Left colon (tissue), 2 donors: ENCODE measurements at places on chromosomes 4 and X. TPM values are rescaled to one million over a fixed set of nuclear protein-coding genes. Genes with fewer than 3 reads are reported as not detected.
A peak's percentile ranks its signal among the peaks of the same experiment; 100 is the strongest.

DNA sequence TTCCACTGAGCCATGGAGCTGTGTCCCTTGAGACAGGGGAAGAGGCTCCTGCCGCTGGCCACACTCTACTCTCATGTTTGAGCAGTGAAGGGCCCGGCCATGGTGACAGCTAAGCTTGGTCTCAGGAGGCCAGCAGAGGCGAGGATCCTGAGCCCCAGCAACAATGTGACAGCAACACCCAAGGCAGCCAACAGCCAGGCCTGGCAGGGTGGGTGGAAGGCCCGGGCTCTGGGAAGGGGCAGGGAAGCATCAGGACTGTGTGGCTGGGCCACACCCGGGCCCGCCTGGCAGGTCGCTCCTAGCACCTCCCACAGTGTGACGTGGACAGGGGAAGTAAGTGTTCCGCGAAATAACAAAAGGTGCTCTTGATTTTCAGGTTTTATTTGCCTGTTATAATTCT lies 24.8 kb downstream of the L1CAM start:
- peak; percentile 57 for DNase-seq

DNA sequence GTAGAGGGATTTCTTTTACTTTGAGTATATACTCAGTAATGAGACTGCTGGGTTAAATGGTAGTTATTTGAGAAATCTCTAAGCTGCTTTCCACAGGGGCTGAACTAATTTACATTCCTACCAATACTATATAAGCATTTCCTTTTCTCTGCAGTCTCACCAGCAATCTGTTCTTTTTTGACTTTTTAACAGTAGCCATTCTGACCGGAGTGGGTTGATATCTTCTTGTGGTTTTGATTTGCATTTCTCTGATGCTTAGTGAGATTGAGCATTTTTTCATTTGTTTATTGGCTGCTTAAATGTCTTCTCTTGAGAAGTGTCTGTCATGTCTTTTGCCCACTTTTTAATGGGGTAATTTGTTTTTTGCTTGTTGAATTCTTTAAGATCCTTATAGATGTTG lies 43.3 kb downstream of the SPCS3 start:
- no peak for DNase-seq

- DNase-seq = no peak
Measured at GRCh38 chrX:109925656-109926055, 77.3 kb upstream of the TMEM164 start.

Gene AKAP4
- total RNA-seq = not detected

GRCh38 chr4:60648774-60649173 lies 551.4 kb upstream of the ADGRL3 start:
- DNase-seq = no peak

Gene ADGRG4
- total RNA-seq = 0.17 TPM

Gene GTPBP6
- 50.0 TPM for total RNA-seq

- DNase-seq = no peak
Measured at GRCh38 chr4:7785017-7785416, 154.6 kb downstream of the AFAP1 start.

Gene ASB9
- total RNA-seq = 0.95 TPM

Gene PPP1R2C
- not detected for total RNA-seq

DNA sequence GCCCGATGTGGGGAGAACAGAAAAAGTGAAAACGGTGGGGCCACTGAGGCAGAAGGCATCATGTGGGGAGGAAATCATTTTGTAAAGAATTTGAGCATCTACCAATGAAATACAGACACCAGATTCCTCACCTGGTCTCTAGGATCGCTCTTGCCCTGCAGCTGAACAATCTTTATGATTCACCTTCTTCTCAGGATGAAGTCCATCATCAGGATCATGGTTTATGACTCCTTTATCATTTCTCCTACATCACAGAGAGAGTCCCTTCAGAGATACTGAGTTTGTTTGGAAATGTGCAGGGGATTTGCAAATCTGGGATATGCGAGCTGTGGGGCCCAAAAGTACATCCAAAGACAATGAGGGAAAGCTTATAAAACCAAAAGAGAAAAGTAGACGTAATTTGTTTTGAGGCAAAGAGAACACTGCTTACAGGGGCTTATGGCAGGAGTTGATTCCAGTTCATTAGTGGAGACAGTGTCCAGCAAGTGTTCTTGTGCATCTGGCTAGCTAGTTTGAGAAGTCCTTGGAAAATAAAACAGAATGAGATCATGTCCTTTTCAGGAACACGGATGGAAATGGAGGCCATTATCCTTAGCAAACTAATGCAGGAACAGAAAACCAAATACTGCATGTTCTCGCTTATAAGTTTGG lies 15.3 kb upstream of the ANXA5 start:
- no peak for DNase-seq

Gene FAM199X
- total RNA-seq = 26.1 TPM

GRCh38 chrX:17591741-17592110 lies 145.6 kb upstream of the SCML1 start:
- no peak for DNase-seq

DNA sequence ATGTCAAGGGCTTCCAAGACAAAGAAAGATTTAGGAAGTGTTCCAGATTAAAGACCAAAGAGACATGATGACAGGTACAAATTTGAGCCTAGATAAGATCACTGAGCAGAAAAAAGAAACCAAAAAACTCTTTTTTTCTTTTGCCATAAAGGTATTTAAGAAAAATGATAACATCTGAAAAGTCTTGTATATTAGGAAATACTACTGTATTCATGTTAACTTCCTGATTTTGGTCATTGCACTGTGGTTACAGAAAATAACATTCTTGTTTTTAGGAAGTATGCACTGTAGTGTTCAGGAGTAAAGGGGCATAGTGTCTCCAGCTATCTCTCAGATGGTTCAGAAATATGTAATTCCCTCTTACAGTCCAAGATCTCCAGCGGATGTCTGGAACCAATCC lies 37.1 kb downstream of the RWDD4 start:
- no peak for DNase-seq
